ENCODE measurements at places on chromosomes 1 and 21. TPM values are rescaled to one million over a fixed set of nuclear protein-coding genes. Genes with fewer than 3 reads are reported as not detected.
A peak's percentile ranks its signal among the peaks of the same experiment; 100 is the strongest.

DNA sequence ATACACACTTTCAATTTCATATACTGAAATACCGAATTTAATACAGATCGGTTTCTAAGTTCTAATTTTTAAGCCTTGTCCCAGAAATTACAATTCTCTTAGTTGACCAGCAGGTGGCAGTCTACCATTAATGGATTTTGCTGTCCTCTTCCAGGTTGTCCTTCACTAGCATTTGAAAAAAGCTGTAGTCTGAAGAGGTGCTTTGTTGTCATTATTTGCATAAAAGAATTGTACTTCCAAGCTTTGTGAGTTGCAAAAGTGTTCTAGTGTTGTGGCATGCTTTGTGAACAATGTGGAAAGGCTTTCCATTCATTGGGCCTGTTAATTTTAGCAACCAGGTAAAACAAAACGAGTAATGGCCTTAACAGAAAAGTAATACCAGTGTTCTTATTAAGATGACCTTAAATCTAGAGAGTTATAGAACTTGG, 193.6 kb downstream of the RPS6KC1 start:
- peak; percentile 68 for DNase-seq
- no peak overlapping the region for H3K27ac ChIP-seq
- H3K4me1 ChIP-seq: peaks cover 12% of the 10 kb centered on the region
- H3K36me3 ChIP-seq: no peaks in the 10 kb centered on the region
- H3K4me3 ChIP-seq: no peak overlapping the region

- DNase-seq: no peak
- no peak overlapping the region for H3K27ac ChIP-seq
- H3K4me1 ChIP-seq: no peaks in the 10 kb centered on the region
- no peak overlapping the region for H3K4me3 ChIP-seq
- no peaks in the 10 kb centered on the region for H3K36me3 ChIP-seq
Observed at GRCh38 chr1:87983841-87984240, 655.2 kb downstream of the LMO4 start.

DNA sequence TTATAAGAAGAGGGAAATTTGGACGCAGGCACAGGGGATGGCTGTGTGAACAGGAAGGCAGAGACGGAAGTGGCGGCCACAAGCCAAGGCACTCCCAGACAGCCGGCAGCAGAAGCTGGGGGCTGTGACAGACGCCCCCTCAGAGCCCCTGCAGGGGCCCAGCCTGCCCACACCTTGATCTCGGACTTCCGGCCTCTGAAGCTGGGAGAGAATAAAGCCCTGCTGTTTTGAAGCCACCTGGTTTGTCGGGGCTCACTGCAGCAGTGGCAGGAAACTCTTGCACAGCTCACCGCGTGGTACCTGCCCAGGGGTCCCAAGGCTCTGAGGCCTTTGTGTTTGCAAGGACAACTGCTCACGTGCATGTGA, 13.7 kb downstream of the MEGF6 start:
- H3K4me1 ChIP-seq: peaks cover 33% of the 10 kb centered on the region
- no peak overlapping the region for H3K27ac ChIP-seq
- no peak overlapping the region for H3K4me3 ChIP-seq
- no peaks in the 10 kb centered on the region for H3K36me3 ChIP-seq

- no peaks in the 10 kb centered on the region for H3K27me3 ChIP-seq
- H3K36me3 ChIP-seq: no peaks in the 10 kb centered on the region
- H3K4me3 ChIP-seq: peak overlapping the region; percentile 80
- H3K4me1 ChIP-seq: peaks cover 11% of the 10 kb centered on the region
- H3K27ac ChIP-seq: no peak overlapping the region
Observed at GRCh38 chr1:36306902-36307456, 811 bp downstream of the SH3D21 start.

GRCh38 chr1:109112056-109112651, 1.8 kb upstream of the ELAPOR1 start:
- peak overlapping the region; percentile 8 for H3K4me3 ChIP-seq
- no peaks in the 10 kb centered on the region for H3K36me3 ChIP-seq
- no peak for DNase-seq
- H3K4me1 ChIP-seq: peaks cover 4% of the 10 kb centered on the region
- H3K27ac ChIP-seq: no peak overlapping the region
- peaks cover 87% of the 10 kb centered on the region for H3K27me3 ChIP-seq

DNA sequence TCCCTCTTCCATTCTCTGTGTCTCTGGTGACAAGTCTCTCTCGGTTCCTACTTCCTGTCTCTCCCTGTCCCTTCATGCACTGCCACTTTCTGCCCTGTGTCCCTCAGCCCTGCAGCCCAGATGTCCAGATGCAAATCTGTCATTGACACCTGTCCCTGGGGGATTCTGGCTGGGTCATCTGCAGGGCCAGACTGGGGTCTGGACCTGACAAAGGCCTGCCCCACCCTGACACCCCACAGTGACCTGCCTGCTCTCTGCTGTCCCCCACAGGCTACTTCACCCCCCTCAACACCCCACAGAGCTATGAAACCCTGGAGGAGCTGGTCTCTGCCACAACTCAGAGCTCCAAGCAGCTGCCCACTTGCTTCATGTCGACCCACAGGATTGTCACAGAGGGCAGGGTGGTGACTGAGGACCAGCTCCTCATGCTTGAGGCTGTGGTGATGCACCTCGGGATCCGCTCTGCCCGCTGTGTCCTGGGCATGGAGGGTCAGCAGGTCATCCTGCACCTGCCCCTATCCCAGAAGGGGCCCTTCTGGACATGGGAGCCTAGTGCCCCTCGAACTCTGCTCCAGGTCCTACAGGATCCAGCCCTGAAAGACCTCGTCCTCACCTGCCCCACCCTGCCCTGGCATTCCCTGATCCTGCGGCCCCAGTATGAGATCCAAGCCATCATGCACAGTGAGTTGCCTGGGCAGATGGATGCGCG, 7.2 kb downstream of the THEMIS2 start:
- no peak overlapping the region for H3K27ac ChIP-seq
- no peaks in the 10 kb centered on the region for H3K4me1 ChIP-seq
- no peak for DNase-seq
- H3K36me3 ChIP-seq: no peaks in the 10 kb centered on the region
- no peaks in the 10 kb centered on the region for H3K27me3 ChIP-seq

DNA sequence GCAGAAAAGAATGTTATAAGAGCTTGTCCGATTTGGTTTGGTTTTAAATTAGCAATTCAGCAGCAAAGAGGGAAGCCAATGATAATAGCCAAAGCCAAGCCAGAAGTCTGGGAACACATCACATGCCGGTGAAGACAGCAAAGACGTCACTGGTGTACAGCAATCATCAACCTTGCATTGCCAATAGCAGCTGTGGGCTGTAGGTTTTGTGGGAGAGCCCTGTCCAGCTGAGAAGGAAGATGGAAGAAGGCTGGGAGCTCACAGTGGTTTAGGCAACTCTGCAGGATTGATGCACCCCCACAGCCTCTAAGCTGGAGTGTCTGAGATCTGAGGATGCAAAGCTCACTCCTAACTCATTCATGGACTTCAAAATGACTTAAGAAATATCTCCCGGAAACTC, 338.7 kb downstream of the SIPA1L2 start:
- no peaks in the 10 kb centered on the region for H3K36me3 ChIP-seq
- no peaks in the 10 kb centered on the region for H3K27me3 ChIP-seq
- H3K27ac ChIP-seq: no peak overlapping the region
- peaks cover 18% of the 10 kb centered on the region for H3K4me1 ChIP-seq
- H3K4me3 ChIP-seq: no peak overlapping the region

- no peak for DNase-seq
- H3K27me3 ChIP-seq: no peaks in the 10 kb centered on the region
- no peak overlapping the region for H3K27ac ChIP-seq
- H3K36me3 ChIP-seq: no peaks in the 10 kb centered on the region
- H3K4me3 ChIP-seq: no peak overlapping the region
- H3K4me1 ChIP-seq: no peaks in the 10 kb centered on the region
Observed at GRCh38 chr1:21886486-21887215, 50.5 kb downstream of the HSPG2 start.

DNA sequence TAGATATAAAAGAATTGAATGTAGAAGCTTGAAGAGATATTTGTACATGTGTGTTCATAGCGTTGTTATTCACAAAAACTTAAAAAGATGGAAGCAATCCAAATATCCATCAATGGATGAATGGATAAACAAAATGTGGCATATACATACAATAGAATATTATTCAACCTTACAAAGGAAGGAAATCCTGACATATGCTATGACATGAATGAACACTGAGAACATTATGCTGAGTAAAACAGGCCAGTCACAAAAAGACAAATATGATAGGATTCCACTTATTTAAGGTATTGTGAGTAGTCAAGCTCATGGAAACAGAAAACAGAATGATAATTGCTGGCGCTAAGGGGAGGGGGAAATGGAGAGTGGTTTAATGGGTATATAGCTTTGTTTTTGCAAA, 47.0 kb upstream of the DYRK1A start:
- H3K27me3 ChIP-seq: no peaks in the 10 kb centered on the region
- no peak overlapping the region for H3K27ac ChIP-seq
- no peaks in the 10 kb centered on the region for H3K36me3 ChIP-seq
- H3K4me3 ChIP-seq: no peak overlapping the region

Gene KIF14
- 60.2 TPM for total RNA-seq

Gene S100A2
- total RNA-seq: not detected

Gene ARMH1
- total RNA-seq: 3.6 TPM

Data from neural progenitor cell (in vitro differentiated cells).